ENCODE measurements at places on chromosomes 2 and 18.

DNA sequence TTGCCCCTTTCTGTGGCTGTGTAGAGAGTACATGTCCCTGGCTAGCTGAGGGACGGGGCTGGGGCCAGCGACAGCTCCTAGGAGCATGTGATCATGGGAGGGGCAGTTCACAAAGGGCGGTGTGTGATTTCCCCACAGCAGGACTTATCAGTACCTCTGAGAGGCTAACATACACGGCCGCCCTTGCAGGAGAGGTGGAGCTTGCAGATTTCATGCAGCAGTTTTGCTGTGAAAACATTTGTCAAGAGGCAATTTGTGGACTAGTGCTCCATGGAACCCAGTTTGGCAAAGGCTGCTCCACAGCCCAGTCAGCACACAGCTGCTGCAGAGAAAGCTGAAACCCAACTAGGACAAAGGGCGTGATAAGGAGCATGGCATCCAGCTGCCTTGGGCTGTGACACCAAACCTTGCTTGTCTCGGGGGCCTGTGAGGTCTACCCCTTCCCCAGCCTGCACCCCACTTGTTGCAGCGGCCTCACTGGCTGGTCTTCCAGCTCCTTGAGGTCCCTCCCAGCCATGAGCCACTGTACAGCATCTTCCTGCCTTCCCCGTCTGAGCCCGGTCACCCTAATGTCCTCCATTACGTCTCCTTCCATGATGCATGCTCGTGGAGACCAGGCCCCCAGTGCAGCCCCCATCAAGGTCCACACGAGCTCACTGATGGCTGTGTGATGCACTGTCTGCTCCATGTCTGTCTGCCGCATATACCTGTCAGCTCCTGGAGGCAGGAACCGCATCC lies 121.4 kb upstream of the HDAC4 start:
- no peak for DNase-seq

- no peak for DNase-seq
These were observed 1.1 kb upstream of the TMEFF2 start for GRCh38 chr2:192195548-192196418.

GRCh38 chr18:50616484-50617048 lies 56.7 kb downstream of the MAPK4 start:
- no peak for DNase-seq

DNA sequence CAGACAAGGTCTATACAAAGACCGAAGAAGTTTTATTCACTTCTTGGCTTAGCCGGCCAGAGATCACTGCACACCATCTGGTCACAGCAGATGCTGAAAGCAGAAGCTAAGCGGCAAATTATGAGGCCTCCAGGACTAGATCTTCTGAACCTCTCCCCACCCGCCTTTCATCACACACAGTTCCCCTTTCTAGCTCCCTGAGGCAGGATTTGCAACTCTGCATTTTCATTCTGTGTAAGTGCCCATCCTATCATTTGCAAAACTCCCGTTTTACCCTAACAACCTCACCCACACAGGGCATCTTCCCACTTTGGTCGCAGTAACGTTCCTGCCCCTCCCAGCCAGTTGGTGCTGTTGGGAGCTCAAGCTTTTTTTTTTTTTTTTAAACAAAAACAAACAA lies 3.1 kb upstream of the MOB1A start:
- DNase-seq = no peak

GRCh38 chr2:238726670-238727584 lies 121.0 kb upstream of the TWIST2 start:
- no peak for DNase-seq

GRCh38 chr18:13019301-13019700 lies 28.1 kb downstream of the CEP192 start:
- no peak for DNase-seq

DNA sequence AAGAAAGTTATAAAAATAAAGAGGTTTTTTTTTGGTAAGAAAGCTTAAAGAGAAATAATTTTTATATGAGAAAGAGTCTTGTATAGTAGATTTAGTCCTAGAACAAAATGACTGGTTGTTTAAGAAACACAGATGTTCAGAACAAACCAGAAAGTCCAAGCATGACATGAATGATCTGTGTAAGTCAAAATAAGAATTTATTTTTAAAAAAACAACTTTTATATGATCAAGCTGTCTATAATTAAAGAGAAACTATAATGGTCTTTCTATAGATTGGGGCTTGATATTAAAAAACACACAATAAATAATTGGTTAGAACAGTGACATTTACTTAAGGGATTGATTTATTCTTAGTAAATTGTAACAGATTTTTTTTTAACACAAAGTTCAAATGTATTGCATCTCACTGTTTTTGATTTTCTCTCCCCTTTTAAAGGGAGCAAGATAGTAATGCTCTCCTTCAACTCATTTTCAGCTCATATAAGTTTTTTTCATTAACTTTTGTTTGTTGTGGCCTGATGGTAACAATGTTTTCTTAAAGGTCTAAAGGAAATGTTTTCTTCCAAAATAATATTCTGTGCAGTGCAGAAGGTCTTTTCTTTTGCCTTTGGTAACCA lies 1256.8 kb downstream of the LRP1B start:
- no peak for DNase-seq

DNA sequence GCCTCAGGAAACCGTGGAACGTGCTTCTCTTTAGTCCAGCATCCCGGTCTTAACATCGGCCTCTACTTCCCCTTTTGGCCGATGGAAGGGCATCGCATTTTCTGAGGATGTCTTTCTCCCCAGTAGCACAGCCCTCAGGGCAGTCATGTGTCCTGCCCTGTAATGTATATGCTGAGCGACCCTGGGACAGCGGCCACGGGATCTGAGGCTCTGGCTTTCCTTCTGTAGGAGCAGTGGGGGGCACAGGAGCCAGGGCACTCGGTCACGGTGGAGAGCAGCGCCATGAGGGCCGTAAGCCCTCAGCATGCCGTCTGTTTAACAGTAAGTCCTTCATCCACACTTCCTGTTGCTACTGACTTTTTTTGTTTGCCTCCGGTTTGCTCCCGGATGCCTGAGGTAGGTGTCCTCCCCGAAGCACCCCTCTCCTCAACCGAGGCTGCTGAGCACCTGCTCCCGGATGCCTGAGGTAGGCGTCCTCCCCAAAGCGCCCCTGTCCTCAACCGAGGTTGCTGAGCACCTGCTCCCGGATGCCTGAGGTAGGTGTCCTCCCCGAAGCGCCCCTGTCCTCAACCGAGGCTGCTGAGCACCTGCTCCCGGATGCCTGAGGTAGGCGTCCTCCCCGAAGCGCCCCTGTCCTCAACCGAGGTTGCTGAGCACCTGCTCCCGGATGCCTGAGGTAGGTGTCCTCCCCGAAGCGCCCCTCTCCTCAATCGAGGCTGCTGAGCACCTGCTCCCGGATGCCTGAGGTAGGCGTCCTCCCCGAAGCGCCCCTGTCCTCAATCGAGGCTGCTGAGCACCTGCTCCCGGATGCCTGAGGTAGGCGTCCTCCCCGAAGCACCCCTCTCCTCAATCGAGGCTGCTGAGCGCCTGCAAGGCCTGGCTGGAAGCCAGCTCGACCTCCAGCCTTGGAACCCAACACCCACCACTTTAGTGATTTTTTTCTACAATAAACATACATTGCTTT lies 169.3 kb downstream of the HDAC4 start:
- no peak for DNase-seq

DNA sequence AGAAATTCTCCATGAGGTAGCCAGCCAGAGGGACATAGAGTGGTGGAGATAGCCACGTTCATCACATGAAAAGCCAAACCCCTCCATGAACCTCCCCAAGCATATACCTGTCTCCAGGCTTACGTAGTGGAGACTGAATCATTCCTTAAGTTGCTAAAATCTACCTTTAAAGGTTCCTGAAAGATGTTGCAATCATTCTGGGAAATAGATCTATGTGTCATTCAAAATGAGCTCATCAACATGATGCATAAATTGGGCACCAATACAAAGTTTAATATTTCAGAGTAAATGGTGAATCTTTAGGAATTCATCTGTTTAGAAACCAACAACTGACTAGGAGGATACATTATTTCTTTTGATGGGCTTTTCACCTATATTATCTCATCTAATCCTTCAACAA lies 362.6 kb upstream of the ID2 start:
- no peak for DNase-seq

- DNase-seq = no peak
These were observed 24.9 kb downstream of the FHL2 start for GRCh38 chr2:105373895-105374401.

- peak; percentile 44 for DNase-seq
These were observed 145.0 kb downstream of the CLIP4 start for GRCh38 chr2:29260142-29260772.

DNA sequence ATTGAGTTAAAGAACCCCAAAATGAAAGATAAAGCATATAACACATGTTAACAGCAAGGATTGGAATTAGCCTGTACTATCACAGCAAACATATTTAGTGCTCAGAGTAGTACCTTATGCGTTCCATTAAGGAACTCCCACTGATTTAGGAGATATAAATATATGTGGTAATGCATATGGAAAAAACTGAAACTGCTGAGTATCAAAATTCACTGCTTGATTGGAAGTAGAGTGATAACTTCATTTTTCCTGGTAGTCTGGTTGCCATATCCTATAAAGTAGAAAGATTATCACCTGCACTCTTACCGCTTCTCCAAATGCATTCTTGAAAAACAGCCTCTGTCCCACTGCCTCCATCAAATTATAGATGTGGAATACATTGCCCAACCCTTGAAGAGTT lies 95.1 kb upstream of the FOSL2 start:
- DNase-seq = no peak

GRCh38 chr2:201820383-201821007 lies 14.2 kb downstream of the CDK15 start:
- DNase-seq = no peak

GRCh38 chr2:161046876-161047275 lies 113.4 kb upstream of the TANK start:
- DNase-seq = no peak

DNA sequence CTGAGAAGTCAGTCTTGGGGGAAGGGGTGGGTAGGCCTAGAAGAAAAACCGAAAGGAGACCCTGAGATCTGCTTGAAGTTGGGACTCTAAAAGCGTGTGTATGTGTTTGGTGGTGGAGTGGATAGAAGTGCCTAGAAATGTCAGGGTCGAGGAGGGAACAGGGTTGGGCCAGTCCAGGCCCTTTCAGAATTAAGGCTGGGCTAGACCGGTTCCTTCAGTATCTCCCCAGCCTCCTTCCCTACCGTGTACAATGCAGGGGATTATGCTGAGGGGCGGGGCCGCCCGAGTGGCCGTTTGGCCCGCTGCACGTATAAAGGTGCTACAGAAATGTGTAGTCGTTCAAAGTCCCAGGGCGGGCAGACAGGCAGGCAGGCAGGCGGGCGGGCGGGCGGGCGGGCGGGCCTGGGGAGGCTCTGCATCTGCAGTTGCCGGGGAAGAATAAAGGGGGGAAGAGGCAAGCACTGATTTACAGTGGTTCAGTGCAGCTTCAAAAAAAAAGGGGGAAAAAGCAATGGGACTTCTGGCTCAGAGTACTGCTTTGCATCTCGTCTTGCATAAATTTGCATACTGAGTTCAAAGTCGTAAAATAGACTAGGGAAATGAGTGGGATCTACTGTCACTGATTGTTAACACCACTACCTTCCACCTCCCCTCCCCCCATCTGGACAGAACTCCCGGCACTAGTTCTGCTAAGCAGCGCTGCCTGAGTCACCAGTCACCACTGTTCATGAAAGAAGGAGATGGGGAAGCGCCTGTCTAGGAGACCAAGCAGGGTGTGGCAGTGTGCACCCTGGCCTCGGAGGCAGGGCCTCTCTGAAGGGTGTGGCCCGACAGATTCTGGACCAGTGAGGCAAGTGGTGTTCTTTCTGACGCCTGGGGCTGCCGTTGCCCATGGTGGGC lies 3.6 kb downstream of the IGFBP2 start:
- no peak for DNase-seq

- no peak for DNase-seq
These were observed 76.5 kb upstream of the HAAO start for GRCh38 chr2:42868874-42869273.

- peak; percentile 18 for DNase-seq
These were observed 308.5 kb downstream of the GBX2 start for GRCh38 chr2:235859651-235860050.

DNA sequence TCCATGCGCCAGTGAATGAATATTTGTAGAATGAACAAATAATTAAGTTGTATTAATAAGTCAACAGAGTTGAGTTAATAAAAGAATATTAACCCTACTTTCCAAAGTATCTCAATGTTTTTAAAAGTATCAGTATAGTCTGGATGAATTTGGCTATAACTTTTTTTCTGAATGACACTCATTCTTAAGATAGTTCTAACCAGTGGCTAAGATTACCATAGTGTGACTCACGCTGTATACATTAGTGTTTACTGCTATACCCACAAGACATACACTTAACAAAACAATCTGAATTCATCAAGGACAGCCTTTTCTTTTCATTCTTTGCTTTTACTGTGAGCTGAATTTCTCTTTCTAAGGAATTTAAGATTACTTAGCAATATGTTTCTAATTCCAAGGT lies 77.0 kb upstream of the PDE1A start:
- DNase-seq = no peak

DNA sequence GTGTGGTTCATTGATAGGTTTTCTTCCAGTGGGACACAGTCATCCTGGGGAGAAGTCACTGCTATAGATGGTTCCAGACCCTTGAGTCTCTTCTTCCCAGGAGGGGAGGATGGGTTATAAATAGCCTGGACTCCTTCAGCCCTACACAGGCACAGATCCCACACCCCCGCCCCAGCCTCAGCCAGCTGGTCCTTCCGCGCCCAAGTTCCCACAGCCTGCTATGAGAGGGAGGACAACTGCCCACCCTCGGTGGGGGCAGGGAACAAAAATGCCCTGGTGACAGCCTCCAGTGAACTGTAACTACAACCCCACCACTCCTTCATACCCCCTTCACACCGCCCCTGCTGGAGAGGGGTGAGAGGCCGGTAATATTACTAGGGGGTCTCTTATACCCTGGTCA lies 3.2 kb downstream of the ZBTB7C start:
- no peak for DNase-seq

- DNase-seq = no peak
These were observed 69.2 kb upstream of the EPHA4 start for GRCh38 chr2:221641181-221641871.

DNA sequence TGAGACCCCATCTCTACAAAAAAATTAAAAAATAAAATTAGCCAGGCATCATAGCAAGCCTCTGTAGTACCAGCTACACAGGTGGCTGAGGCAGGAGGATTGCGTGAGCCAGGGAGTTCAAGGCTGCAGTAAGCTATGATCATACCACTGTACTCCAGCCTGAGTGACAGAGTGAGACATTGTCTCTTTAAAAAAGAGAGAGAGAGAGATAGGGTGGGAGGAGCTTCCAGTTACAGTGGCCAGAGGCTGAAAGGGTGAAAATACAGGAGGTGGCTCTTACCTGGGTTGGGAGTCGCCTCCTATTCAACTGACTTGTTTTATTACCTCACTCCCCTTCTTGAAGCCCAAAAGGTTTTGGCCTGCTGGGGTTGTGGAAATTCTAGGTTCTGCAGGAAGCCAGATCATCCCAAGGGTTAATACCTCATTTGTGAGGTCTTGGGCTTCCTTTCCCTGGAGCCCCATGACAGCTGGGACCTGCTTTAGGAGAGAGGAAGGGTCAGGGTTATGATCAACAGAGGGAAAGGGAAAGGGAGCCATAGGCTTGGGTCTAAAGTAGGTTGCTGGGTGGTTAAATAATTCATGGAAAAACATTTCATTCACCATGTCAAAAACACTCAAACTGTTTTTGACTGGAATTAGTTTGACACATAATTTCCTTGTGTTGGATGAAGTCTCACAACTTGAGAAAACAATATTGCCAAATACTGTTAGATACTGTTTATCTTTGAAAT lies 17.4 kb downstream of the DYNC2LI1 start:
- DNase-seq = no peak

Data from smooth muscle cell of the brain vasculature (primary cell).